Fibroblast of skin of left quadriceps (primary cell): ENCODE measurements at places on chromosomes 16 and 17.

- DNase-seq: no peak
These were observed 821 bp downstream of the SOCS7 start for GRCh38 chr17:38352245-38353085.

GRCh38 chr16:12206098-12206748, 229.7 kb downstream of the SNX29 start:
- no peak for DNase-seq

GRCh38 chr16:62712566-62712965, 676.3 kb upstream of the CDH8 start:
- peak; percentile 52 for DNase-seq

- DNase-seq: no peak
These were observed 58.8 kb downstream of the NT5M start for GRCh38 chr17:17361867-17362539.

DNA sequence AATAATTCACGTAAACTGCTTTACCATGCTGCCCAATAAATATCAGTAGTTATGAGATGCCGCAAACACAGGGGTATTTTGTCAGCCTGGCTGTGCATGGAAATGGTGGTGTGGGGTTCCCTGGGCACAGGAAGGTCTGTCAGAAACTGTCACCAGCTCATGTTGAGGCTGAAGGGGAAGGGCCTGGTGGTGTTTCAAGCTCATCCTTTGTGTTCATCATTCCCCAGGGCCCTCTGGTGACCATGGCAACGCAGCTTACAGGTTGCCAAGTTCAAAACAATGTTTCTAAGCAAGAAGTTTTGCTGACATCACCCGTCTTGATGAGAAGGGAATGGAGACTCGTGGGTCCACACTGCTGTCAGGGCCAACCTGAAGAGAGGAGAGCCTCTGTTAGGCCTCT, 348.9 kb upstream of the C16orf82 start:
- no peak for DNase-seq

DNA sequence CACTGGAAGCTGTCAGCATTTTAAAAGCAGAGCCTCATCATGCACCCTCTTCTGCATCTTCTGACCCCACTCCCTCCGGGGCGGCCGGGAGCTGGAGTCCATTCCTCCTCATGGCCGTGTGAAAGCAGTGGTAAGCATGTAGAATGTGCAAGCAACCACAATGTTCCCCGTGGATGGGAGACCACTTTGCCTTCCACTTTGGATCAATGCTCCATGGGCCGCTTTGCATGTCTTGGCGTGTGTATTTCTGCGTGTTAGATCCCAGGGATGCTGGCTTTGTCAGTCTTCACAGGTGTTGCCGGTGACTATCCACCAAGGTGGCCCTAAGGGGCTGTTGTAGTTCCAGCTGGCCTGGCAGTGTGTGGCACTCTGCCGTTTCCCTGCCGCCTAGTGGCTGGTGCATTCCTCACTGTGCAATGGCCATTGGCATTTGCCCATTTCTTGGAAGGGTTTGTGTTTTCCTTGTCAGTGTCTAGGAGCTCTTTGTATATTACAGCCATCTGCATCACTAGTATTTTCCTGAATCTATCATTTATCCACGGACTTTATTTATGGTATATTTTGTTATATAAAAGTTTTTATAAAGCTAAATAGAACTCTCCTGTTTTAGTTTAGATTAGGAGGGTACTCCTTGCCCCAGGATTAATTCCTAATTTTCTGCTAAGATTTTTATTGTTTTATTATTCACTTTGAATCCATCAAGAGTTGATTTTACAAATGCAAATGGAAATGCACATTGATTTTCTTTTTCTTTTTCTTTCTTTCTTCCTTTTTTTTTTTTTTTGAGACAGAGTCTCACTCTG, 5.8 kb upstream of the ALDH3A1 start:
- DNase-seq: no peak

DNA sequence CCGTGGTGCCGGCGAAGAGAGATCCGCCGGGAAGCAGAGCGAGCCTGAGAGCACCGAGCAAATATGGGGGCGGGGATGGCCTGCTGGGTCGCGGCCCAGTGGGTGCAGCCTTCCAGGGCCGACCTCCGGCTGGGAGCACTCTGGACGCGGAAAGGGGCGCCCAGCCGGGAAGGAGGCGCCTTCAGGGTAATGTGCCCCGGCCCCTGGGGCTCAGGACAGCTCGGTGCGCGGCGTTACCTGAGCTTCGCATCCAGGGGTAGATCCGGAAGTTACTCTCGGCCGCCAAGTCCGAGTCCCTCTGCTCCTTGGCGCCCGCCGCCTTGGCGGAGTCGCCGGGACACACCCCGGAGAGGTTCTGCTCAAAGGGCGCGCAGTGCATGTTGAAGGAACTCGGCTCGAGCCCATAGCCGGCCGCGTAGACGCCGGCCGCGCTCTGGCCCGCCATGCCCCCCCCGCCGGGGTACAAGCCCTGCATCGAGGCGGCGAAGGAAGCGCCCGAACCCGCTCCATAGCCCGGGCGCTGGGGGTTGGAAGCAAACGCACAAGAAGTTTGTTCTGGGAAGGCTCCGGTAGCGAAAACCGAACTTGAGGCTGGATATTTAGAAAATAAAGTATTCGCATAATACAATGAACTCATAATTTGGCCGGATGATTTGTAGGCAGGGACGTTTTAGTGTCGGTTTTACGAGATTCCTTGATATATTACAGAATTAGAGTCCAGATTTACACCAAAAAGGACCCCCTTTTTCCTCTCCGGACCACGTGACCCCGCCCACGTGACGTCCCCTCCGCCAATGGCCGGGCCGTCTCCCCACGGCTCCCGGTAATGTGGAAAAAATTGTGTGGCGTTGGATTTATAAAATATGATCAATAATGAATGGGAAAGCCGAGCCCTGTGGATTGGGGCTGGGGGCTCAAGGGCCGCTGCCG, at the start of gene HOXB7:
Gene HOXB7, minus strand, starts transcription at position 736 of the 930 bp plus-strand sequence. Its CDS starts 99 bp downstream, at position 637.
- DNase-seq: peak; percentile 64
